Type B pancreatic cell (in vitro differentiated cells): ENCODE measurements at places on chromosomes 3 and 15.

GRCh38 chr15:68550498-68551295 lies 28.1 kb upstream of the CORO2B start:
- DNase-seq, result peak; percentile 79

DNA sequence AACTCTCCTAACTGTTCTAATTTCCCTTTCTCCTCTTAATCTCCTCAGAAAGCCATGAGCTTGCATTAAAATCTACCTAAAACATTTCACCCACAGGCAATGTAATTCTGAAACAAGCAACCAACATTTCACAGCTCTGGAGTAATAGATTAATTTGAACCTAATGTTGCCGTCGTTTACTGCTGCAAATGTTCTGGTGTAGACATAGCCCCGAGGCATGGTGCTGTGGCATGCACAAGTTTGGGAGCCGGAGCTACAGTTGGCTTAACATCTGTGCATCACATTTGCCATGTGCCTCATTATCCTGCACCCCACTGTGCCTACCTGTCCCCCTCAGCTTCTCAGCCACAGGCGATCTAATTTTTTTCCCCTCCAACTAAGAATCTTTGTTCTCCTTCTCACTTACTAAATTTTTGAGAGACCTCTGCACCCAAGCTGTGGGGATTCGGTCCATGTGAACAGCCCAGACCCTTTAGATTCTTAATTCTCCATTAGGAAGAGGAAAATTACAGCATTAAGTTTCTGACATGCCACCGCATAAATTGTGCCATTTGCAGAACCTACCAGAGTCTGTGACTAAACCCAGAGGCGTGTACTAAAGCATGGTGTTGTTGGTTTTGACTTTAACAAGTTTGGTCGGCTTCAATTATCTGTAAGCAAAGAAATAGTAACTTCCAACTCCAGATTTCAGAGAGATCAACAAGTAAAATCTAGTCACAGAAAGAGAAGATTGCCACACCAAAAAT lies 419.2 kb downstream of the MECOM start:
- DNase-seq, result no peak

DNA sequence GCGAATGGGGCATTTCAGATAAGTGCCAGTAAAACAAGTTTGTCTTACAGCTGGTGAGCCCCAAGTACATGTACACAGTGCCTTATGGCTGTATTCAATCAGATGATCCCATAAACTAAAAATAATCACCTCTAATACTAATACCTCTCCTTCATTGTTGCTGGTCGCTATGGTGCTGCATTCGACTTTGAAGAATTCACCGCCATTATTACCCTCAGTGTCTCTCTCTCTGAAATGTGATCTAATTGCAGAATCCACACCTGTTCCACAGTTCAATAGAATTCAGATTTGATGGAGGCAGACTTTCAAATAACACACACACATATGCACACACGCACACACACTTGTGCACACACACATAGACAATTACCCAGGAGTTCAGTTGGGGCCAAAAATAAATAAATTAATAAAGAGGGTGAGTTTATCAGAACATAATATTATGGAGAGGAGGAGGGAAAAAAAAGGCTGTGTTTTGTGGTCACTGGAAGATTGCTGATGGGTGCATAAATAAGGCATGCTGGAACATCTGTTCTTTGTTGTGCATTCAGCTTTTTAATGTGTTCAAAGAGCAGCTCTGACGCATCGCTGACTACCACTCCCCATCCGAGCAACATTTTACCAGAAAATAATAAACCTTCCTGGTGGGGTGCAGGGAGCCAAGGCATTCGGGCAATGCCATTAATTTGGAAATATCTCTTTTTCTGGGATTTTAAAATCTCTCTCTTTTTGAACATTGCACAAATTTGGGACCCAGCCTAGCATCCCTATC lies 235.7 kb downstream of the SATB1 start:
- no peak for DNase-seq

DNA sequence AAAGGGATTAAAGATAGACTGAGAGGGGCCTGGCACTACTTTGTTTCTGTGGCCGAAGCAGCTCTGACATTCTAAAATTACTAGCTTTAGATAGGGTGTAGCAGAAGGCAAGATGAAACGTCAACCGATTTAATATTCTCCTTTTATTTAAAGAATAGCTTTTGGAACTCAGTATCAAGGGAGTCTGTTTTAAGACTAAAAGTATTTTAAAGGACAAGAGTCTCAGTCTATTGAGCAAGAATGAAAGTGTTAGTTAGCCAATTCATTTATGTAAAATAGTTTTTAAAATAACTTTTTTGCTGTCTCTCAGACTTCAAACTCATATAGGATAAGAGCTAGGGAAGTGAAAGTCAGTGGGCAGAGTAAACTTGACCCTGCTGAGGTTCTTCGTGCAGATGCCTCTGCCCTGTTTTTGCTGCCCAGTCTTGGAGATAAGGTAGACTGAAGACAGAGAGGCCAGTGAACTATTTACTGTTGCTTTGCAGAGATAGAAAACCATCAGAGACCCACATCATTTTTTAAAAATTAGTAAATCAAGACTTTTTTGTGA lies 1090.9 kb downstream of the ROBO2 start:
- no peak for DNase-seq

GRCh38 chr15:47964229-47964628 lies 156.6 kb upstream of the SLC24A5 start:
- DNase-seq, result no peak

GRCh38 chr3:98855806-98856400 lies 45.6 kb downstream of the DCBLD2 start:
- DNase-seq, result no peak

DNA sequence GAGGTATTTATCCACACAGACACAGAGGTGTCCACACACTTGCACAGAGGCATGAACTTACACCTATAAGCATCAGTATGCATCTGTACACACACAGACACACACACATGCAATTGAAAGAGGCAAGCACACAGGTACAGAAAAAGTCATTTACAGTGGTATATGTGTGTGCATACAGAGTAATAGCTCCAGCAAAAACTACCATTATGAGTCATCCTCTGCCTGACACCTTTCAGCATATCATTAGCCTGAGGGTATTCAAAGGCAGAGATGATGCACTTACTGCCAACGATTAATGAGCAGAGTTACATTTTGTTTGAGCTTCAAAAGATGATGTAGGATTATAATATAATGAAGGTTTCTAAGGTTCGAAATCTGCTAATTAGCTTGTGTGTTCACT lies 100.3 kb upstream of the TPRG1 start:
- DNase-seq, result no peak
